ENCODE measurements at places on chromosomes 1 and 21.

GRCh38 chr1:195733826-195734225 lies 874.4 kb downstream of the KCNT2 start:
- H3K36me3 ChIP-seq, result no peaks in the 10 kb centered on the region
- no peak overlapping the region for H3K27ac ChIP-seq
- H3K27me3 ChIP-seq, result no peaks in the 10 kb centered on the region
- no peak overlapping the region for H3K4me3 ChIP-seq

- H3K27me3 ChIP-seq, result no peaks in the 10 kb centered on the region
- DNase-seq, result peak; percentile 23
- no peak overlapping the region for H3K27ac ChIP-seq
- no peak overlapping the region for H3K4me3 ChIP-seq
- H3K36me3 ChIP-seq, result no peaks in the 10 kb centered on the region
- no peaks in the 10 kb centered on the region for H3K4me1 ChIP-seq
Measured at GRCh38 chr1:186442651-186443375, 18.1 kb downstream of the PDC start.

GRCh38 chr1:48725341-48726046 lies 51.2 kb downstream of the BEND5 start:
- no peak for DNase-seq
- peaks cover 1% of the 10 kb centered on the region for H3K4me1 ChIP-seq
- no peaks in the 10 kb centered on the region for H3K36me3 ChIP-seq
- H3K4me3 ChIP-seq, result no peak overlapping the region
- no peak overlapping the region for H3K27ac ChIP-seq
- no peaks in the 10 kb centered on the region for H3K27me3 ChIP-seq

- H3K4me1 ChIP-seq, result peaks cover 9% of the 10 kb centered on the region
- no peaks in the 10 kb centered on the region for H3K27me3 ChIP-seq
- no peak for DNase-seq
- H3K27ac ChIP-seq, result no peak overlapping the region
- H3K4me3 ChIP-seq, result no peak overlapping the region
Measured at GRCh38 chr21:26126168-26126553, 44.4 kb downstream of the APP start.

- no peaks in the 10 kb centered on the region for H3K36me3 ChIP-seq
- H3K27ac ChIP-seq, result no peak overlapping the region
- H3K4me1 ChIP-seq, result no peaks in the 10 kb centered on the region
- no peaks in the 10 kb centered on the region for H3K27me3 ChIP-seq
- peak; percentile 45 for DNase-seq
- H3K4me3 ChIP-seq, result no peak overlapping the region
Measured at GRCh38 chr21:34023691-34024373, 49.5 kb upstream of the MRPS6 start.

DNA sequence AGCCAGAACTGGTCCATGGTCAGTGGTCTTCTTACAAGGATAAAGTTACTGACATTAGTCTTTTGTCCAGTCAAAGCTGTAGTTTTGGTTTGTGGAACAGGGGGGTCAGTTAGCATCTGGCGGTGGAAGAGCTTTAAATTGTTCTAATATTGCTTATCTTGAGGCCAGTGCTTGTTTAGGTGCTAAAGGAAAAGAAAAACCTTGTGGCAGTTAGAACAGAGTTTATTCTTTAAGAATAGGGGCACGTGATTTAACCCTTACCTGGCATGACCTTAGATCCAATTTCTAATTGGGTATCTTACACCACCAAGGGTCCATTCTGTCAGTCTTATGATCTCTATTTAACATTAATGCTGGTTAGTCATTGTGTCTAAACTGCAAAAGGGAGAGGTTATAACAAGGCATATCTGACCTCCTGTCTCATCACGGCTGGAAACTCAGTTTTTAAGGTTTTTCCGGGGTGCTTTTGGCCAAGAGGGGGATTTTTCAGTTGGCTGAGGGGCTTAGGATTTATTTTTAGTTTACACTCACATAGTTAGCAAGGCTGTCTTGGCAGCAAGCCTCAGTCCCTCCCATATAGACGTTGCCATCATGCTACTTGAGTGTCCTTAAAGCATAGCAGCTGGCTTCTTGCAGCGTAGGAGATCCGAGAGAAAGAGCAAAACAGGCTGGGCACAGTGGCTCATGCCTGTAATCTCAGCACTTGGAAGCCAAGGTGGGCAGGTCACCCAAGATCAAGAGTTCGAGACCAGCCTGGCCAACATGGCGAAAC lies 60.1 kb upstream of the FAM89A start:
- H3K27ac ChIP-seq, result no peak overlapping the region
- H3K36me3 ChIP-seq, result no peaks in the 10 kb centered on the region
- no peak for DNase-seq
- peaks cover 17% of the 10 kb centered on the region for H3K27me3 ChIP-seq

- H3K27me3 ChIP-seq, result peaks cover 3% of the 10 kb centered on the region
- H3K36me3 ChIP-seq, result no peaks in the 10 kb centered on the region
- H3K27ac ChIP-seq, result no peak overlapping the region
- DNase-seq, result no peak
- H3K4me1 ChIP-seq, result no peaks in the 10 kb centered on the region
Measured at GRCh38 chr1:20107796-20108195, 11.5 kb downstream of the PLA2G2D start.

DNA sequence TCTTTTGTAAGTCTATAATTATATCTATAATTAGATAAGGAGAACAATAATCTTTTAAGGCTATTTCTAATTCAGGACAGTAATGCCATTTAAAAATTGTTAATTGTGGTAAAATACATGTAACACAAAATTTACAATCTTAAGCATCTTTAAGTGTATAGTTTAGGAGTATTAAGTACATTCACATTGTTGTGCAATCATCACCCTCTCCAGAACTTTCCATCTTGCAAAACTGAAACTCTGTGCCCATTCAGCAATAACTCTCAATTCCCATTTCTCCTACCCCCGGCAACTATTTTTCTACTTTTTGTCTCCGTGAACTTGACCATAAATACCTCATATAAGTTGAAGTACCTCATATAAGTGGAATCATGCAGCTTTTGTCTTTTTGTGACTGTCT lies 93.9 kb upstream of the KCNA3 start:
- no peak overlapping the region for H3K27ac ChIP-seq
- H3K4me3 ChIP-seq, result no peak overlapping the region
- H3K27me3 ChIP-seq, result no peaks in the 10 kb centered on the region

GRCh38 chr1:200676829-200677228 lies 7.1 kb upstream of the DDX59 start:
- no peak for DNase-seq
- H3K36me3 ChIP-seq, result no peaks in the 10 kb centered on the region
- H3K27ac ChIP-seq, result no peak overlapping the region
- H3K4me3 ChIP-seq, result no peak overlapping the region
- no peaks in the 10 kb centered on the region for H3K27me3 ChIP-seq

DNA sequence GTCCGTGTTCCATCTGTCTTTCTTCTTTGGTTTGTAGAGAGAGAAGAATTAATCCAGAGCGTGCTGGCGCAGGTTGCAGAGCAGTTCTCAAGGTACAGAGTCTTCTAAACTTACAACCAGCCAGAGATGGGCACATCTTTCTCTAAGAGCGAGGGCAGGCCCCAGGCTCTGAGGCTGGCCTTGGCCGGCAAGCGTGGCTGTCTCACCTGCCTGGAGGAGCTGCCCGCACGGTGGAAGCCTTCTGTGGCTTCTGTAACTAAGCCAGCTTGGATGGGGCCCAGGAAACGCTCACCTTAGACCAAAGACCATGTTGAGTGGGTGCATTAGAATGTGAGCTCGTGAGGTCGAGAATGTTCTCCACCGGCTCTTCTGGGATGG lies 78.6 kb downstream of the PDE9A start:
- H3K27ac ChIP-seq, result no peak overlapping the region
- H3K4me1 ChIP-seq, result no peaks in the 10 kb centered on the region
- no peak for DNase-seq
- H3K4me3 ChIP-seq, result peak overlapping the region; percentile 10

GRCh38 chr1:183506561-183506960 lies 34.3 kb downstream of the SMG7 start:
- H3K4me1 ChIP-seq, result peaks cover 1% of the 10 kb centered on the region
- H3K27ac ChIP-seq, result no peak overlapping the region
- no peaks in the 10 kb centered on the region for H3K27me3 ChIP-seq
- DNase-seq, result no peak
- H3K4me3 ChIP-seq, result no peak overlapping the region

DNA sequence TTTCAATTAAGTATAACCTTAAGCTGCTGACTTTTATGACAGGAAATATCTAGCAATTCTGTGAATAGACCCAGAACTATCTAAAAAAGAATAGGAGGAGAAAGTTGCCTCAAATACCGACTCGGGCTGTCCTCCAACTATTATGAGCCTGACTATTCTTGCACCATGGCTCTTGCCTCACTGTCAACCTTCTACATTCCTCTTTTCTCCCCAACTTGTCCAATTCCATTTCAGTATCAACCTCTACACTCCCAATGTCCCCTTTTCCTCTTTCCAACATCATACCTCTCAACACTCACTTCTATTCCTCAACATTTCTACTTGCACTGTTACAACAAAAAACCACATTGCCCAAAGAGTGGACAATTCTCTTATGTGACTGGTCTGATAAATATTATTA lies 2.3 kb downstream of the ZZZ3 start:
- DNase-seq, result no peak
- H3K4me3 ChIP-seq, result peak overlapping the region; percentile 85
- no peaks in the 10 kb centered on the region for H3K27me3 ChIP-seq
- peaks cover 8% of the 10 kb centered on the region for H3K4me1 ChIP-seq
- no peak overlapping the region for H3K27ac ChIP-seq
- peaks cover 4% of the 10 kb centered on the region for H3K36me3 ChIP-seq

DNA sequence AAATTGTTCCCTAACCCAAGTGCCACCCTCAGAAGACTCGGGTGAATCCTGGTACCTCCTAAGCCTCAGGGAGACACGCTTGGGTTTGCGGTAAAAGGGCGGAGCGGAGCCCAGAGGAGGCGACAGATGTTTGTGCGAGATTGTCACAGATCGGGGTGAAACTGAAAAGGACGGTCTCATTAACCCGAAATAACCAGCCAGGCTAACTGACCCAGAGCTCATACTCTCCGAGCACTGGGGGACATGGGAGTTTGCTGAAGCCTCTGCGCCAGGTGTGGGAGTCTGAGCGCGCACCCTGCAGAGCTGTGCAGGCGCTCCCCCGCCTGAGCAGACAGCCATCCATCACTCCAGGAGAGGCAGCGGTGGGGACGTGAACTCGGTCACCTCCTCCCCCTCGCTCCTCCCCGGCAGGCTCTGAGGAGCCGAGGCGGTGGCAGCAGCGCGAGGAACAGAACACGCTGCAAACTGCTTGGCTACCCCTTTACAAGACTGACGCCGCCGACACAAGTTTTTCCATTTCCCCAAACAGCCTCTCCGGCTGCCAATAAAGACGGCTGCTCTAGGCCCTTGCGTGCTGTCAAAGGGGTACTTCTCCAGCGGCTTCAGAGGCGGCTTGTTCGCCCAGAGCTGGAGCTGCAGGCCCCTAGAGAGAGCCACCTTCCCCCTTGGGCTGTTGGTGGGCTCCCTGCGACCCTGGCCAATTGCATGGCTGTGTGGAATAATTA lies 43.5 kb downstream of the RRAGC start:
- H3K27me3 ChIP-seq, result peaks cover 98% of the 10 kb centered on the region
- H3K27ac ChIP-seq, result no peak overlapping the region
- no peak for DNase-seq
- peaks cover 10% of the 10 kb centered on the region for H3K4me1 ChIP-seq
- peak overlapping the region; percentile 9 for H3K4me3 ChIP-seq
- H3K36me3 ChIP-seq, result no peaks in the 10 kb centered on the region

DNA sequence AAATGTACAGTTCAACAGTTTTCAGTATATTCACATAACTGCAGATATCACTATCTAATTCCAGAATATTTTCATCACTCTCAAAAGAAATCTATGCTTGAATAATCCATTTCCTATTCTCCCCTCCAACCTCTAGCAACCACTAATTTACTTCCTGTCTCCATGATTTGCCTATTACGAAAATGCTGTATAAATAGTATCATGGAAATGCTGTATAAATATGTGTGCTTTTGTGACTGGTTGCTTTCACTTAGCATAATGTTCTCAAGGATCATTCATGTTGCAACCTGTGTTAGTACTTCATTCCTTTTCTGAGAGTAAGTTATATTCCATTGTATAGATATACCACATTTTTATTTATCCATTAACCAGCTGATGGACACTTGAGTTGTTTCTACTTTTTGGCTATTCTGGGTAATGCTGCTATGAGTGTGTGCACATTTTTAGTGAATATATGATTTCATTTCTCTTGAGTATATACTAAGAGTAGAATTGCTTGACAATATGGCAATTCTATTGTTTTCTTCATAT lies 115.6 kb downstream of the TNFSF18 start:
- no peaks in the 10 kb centered on the region for H3K36me3 ChIP-seq
- peak; percentile 84 for DNase-seq
- peaks cover 6% of the 10 kb centered on the region for H3K4me1 ChIP-seq
- H3K4me3 ChIP-seq, result no peak overlapping the region

GRCh38 chr1:108575375-108575774 lies 15.5 kb downstream of the EEIG2 start:
- no peaks in the 10 kb centered on the region for H3K27me3 ChIP-seq
- no peaks in the 10 kb centered on the region for H3K36me3 ChIP-seq
- no peaks in the 10 kb centered on the region for H3K4me1 ChIP-seq
- DNase-seq, result no peak

GRCh38 chr1:1455366-1455884 lies 5.9 kb downstream of the ATAD3C start:
- H3K27me3 ChIP-seq, result peaks cover 7% of the 10 kb centered on the region
- H3K27ac ChIP-seq, result no peak overlapping the region
- peaks cover 4% of the 10 kb centered on the region for H3K4me1 ChIP-seq
- no peaks in the 10 kb centered on the region for H3K36me3 ChIP-seq
- H3K4me3 ChIP-seq, result no peak overlapping the region
- no peak for DNase-seq

DNA sequence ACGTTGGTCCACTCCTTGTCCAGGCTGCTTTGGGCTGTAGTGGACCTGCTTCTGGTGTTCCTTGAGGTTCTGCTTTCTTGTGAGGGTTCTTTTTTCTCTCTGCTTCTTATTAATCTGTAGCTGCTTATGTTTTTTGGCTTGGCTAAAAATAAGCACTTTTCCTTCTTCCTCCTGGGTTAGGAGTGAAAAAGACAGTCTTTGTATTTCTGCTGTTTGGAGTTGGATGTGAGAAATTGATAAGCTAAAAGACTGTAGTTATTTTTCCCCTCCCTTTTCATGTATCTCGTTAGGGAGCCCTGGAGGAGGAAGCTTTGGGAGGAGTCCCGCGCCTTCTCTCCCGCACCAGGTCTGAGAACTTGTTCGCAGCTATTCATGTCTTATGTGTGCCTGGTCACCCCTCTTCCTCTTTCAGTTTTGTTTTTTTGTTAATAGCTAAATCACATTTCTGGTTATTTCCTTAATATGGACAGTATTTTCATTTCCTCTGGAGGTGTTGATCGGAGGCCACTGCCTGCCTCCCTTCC lies 79.0 kb downstream of the GALNT2 start:
- no peak overlapping the region for H3K4me3 ChIP-seq
- no peaks in the 10 kb centered on the region for H3K27me3 ChIP-seq
- H3K27ac ChIP-seq, result no peak overlapping the region
- DNase-seq, result no peak

DNA sequence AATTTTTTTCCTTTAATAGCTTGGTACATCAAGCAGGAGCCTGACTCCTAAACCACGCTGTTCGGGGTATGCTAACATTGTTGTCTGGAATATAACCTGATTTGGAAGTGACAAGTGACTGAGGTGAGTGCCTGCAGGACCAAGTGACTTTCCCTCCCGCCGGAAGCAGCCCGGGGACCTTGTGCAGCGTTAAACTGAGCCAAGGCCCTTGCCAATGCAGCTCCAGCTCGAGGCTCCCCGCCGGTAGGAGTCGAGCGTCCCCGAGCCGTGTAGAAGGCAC lies 716 bp upstream of the MTARC1 start:
- DNase-seq, result no peak
- no peaks in the 10 kb centered on the region for H3K27me3 ChIP-seq
- H3K27ac ChIP-seq, result no peak overlapping the region
- no peaks in the 10 kb centered on the region for H3K36me3 ChIP-seq

GRCh38 chr1:63690966-63691700 lies 82.7 kb upstream of the ROR1 start:
- no peaks in the 10 kb centered on the region for H3K36me3 ChIP-seq
- no peak for DNase-seq
- no peak overlapping the region for H3K4me3 ChIP-seq
- peaks cover 3% of the 10 kb centered on the region for H3K4me1 ChIP-seq
- H3K27ac ChIP-seq, result no peak overlapping the region

Data from mesenchymal stem cell (in vitro differentiated cells and primary cell).